ENCODE measurements at places on chromosomes 7 and 10.
A peak's percentile ranks its signal among the peaks of the same experiment; 100 is the strongest.

DNA sequence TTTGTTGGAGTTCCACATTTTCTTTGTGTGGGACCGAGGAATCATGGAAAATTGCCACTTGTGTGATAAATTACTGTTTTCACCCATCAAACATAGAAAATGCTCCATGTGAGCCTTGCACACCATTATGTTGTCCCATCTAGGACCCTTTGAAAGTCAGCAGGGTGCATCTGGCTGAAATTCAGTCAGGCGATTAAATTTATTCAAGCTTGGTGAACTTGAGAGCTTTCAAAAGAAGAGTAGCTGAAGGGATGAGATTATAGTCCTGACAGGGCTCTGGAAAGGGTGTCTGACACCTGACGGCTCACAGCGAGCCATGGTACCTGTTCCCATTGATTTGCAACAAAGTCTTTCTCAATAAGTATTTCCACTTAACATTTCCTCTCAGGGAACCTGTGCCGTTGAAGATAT is 399.7 kb upstream of the ETV1 start:
- DNase-seq = no peak

DNA sequence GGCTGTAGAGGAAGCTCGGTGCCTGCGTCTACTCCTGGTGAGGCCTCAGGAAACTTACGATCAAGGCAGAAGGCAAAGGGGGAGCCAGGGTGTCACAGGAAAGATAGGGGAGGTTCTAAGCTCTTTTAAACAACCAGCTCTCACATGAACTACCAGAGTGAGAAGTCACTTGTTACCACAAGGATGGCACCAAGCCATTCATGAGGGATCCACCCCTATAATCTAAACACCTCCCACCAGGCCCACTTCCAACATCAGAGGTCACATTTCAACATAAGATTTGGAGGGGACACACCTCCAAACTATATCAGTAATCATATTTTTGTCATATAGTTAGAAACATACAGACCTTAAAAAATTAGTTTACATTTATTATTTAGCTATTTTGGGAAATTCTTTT is 9.4 kb downstream of the NOC3L start:
- no peak for DNase-seq

GRCh38 chr7:3495530-3495929 is 194.5 kb downstream of the SDK1 start:
- no peak for DNase-seq

DNA sequence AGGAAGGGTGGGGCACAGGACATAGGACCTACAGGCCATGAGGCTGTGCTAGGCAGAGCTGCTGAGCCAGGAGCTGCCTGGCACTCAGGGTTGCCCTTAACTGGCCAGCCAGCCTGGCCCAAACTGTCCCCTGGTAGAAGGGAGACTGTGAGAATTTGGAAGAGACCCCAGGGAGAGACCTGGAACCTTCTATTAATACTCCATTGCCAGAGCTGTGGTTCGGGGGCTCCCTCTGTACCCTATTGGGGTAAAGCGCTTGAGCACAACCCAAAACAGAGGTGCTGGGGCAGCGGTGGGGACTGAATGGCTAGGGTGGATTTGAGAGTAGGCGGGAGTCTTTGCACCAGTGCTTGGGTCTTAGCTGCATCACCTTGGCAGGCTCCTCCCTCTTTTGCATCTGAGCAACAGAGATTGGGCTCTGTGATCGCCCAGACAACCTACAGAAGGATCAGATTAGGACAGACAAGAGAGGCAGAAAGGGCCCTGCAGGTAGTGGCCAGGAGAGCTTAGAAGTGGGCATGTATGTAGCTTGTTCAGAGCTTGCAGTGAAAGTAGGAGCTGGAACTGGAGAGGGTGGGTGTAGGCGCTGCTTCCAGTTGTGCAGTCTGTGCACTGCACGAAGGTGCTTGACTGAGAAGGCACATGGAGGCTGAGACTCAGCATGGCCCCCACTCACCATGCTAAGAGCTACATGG is 53.3 kb downstream of the ADCYAP1R1 start:
- no peak for DNase-seq

- no peak for DNase-seq
Measured at GRCh38 chr7:126411032-126411820, 841.5 kb downstream of the GRM8 start.

- DNase-seq = peak; percentile 31
Measured at GRCh38 chr10:79562135-79562756, 2.0 kb upstream of the SFTPA2 start.

DNA sequence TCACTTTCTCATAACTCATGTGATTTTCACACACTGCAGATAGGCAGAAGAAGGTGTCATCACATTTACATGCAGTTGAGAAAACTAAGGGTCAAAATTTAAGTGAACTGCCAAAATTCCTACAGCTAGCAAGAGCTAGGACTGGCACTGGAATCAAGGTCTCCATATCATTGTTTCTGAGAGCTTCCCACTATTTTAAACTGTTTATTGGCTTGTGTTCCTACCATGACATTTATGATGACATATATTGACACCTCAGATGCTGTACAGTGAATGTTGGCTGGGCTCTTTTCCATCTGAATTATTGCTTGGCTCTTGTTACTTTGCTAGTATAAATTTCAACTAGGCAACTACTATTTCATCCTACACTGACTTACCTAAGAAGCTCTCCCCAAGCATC is 2.0 kb downstream of the THSD7A start:
- no peak for DNase-seq

- DNase-seq = no peak
Measured at GRCh38 chr10:119183664-119184412, 5.2 kb upstream of the PRDX3 start.

All from activated T-cell treated with anti-CD3 and anti-CD28 coated beads for 24 hours (primary cell).